Activated CD4-positive, alpha-beta T cell treated with anti-CD3 and anti-CD28 coated beads, Interleukin-2, amount 50 U/mL, for 1 hour (primary cell): ENCODE measurements at places on chromosomes 1 and 21.

DNA sequence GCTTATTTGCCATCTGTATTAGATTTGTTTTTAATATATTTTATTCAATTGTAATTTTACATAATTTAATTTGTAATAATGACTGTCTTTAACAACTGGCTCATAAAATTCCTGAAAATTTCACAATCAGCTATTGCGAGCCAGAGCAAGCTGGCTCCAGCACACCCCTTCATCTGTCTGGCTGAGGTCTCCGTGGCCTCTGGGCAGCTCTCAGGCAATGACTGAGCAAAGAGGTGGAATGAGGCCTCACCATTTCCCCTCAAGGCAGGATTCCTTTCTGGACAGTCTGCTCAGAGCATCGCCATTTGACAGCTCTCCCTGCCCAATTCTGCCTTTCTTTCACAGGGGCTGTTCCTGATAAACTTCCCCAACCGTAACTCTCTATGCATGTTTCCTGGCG is 5.8 kb upstream of the KANK4 start:
- DNase-seq, result no peak

DNA sequence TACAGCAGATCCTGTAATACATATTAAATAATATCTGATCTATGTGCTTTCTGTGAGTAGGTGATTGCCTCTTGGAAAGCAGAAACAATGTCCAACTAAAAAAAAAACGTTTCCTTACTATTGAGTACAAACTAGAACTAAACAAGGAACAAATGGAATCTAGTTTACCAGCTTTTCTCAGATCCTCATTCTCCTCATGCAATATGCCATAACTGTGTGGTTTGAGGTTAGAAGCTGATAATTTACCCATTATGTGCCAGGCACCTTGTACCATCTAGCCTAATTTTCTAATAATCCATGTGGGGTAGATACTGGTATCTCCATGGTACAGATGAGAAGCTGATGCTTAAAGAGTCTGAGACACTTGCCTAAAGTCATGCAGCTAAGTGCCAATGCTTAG is 154.7 kb downstream of the PTGER3 start:
- no peak for DNase-seq

DNA sequence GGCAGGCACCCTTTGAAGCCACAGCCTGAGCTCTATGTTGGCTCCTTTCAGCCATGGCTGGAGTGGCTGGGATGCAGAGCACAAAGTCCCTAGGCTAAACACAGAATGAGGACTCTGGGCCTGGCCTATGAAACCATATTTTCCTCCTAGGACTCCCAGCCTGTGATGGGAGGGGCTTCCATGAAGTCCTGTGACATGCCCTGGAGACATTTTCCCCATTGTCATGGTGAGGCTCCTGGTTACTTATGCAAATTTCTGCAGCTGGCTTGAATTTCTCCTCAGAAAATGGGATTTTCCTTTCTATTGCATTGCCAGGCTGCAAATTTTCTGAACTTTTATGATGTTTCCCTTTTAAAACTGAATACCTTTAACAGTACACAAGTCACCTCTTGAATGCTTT is 61.3 kb downstream of the VCAM1 start:
- DNase-seq, result no peak

DNA sequence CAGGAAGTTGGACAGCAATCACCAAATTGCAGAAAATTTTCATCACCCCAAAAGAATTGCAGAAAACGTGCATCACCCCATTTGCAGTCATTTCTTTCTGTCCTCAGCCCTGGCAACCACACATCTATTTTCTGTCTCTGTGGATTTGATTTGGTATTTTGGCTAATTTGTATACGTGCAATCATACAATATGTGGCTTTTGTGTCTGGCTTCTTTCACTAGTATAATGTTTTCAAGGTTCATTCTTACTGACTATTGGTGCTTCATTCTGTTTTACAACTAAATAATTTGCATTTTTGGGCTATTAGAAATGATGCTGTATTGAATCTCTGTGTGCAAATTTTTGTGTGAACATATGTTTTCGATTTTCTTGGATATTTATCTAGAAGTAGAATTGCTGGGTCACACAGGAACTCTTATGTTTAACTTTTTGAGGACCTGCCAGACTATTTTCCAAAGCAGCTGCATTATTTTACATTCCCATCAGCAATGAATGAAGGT is 24.8 kb upstream of the PRDM2 start:
- no peak for DNase-seq

DNA sequence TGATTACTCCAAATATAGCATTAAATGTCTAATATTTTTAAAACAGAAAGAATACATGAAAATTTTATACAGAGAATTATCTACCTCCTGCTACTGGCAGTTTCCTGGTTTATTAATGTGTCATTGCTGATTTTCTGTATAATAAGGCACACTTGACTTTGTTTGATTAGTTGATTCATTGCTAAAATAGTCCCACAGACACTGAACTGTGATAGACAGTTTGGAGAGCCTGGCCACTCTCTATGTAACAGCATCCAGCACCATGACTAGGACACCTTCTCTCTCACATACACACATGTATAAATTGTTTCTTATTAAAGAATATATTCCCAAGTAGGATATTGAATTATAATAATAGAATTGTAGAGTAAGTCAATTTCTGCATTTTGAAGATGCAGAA is 368.5 kb upstream of the SNX7 start:
- DNase-seq, result no peak

- DNase-seq, result no peak
Measured at GRCh38 chr1:179966551-179966950, 11.9 kb downstream of the CEP350 start.

DNA sequence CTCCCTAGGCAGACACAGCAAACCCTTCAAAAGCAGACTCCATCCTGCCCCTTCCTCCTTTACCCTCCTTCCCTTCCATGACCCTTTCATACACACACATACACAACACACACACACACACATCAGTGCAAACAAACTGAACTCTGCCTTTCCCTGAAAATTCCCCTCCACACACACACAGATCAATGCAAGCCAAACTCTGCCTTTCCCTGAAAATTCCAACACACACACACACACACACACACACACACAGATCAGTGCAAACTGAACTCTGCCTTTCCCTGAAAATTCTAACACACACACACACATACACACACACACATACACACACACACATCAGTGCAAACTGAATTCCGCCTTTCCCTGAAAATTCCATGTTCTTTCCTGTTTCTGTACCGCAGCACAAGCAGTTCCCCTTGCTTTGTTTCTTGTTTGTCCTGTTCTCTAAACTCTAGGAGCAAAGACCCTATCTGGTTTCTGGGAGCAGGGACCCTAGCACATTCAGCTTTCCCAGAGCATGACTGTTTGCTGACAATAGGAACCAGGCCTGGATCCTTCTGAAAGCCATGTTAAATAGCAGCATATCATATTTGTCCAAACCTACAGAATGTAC is 91.0 kb downstream of the PTPN14 start:
- DNase-seq, result no peak

DNA sequence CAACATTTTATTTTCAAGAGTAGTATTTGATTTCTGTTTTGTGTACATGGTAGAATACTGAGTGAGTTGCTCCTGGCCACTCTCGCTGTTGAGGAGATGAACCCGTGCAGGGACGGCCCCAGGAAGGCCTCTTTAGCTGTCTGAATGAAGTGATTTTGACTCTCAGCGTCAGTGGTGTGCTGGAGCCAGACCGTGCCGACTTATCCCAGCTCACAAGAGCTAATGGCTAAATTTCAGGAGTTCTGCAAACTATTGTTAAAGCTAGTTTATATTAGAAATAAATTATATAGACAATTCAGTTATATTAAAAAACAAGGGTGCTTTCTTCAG is 111.2 kb upstream of the KIF26B start:
- DNase-seq, result no peak

- no peak for DNase-seq
Measured at GRCh38 chr1:222334026-222334680, 213.8 kb downstream of the HHIPL2 start.

DNA sequence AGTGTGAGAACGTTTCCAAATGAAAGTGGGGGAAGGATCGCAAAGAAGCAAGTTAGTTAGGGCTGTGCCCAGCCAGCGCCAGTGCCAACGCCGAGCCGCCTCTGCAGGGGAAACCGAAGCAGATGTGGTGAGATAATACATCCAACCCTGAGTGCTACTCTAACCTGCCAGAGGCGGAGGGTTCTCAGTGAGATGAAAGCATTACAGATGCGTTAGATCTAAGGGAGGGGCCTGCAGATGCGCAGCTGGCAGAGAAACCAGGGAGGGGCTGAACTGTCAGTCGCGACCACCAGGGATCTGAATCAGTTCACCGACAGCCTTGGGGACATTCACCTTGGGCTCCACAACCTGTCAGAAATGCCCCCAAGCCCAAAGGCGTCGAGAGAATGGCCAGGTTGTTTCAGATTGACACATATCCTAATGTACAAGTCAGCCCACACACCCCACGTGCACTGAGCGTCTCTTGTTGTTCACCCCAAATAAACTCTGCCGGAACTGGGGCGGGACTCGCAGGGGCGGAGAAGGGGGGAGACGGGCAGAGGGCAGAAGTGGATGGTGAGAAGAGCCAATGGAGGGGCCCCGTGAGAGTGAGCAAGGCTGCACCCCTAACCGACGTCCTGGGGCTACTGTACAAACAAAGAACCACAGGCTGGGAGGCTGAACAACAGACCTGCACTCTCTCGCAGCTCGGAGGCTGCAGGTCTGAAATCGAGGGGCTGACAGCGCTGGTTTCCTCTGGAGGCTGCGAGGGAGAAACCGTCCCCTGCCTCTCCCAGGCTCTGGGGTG is 8.7 kb upstream of the UMODL1 start:
- DNase-seq, result peak; percentile 89

GRCh38 chr1:245493029-245493428 is 338.2 kb downstream of the KIF26B start:
- DNase-seq, result no peak

- no peak for DNase-seq
Measured at GRCh38 chr1:203173011-203173555, 2.5 kb downstream of the MYBPH start.

DNA sequence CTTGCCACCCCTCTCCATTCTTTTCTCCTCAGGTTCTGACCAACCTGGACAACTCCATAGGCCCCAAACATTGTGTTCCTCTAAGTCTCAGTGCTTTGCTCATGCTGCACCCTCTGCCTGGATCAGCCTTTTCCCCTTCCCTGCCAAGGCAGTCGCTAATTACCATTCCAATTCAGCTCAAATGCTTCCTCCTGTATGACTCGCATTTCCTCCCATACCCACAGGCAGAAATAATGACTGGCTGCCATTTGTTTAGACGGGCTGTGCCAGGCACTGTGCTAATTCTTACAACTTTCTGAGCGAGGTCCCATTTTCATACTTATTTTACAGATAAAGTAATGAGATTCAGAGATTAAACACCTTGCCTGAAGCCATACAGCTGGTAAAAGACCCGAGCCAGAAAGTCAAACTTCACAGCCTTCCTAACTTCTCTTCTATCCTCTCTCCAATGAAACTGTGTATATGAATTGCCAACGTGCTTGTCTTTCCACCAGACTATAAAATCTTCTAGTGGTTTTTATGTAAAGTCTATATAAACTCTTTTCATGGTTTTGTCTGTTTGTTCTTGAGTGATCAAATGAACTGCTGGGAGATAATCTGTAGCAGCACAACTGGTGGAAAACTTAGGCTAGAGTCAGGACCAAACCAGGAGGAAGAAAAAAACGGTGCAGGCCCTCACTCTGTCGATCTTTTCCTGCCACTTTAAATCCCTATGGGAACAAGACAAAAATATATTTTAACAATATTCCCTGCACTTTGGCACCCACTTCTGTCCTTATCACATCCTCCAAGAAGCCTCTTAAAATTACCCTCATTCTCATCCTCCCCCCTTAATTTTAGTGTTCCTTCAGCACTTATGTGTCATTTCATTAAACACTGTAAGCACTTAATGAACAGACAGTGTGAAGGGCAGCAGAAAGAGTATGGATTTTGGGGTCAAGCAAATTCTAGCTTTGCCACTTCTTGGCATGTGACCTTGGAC is 33.7 kb downstream of the RAB3B start:
- DNase-seq, result no peak

- DNase-seq, result no peak
Measured at GRCh38 chr1:167542109-167543032, 11.2 kb downstream of the CREG1 start.

DNA sequence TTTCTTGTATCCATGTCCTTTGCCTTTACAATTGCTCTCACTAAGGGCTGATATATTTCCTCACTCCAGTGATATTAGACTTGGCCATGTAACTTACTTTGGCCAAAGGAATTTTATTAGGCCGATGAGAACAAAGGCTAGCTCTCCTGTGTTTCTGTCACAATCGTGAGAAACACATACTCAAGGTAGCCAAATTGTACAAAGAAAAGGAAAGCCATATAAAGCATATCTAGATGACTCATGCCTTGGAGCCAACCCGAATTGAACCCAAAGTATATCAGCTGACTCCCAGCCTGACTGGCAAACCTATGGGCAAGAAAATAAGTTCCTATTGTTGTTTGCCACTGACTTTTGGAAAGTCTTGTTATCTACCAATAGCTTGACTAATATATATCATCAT is 371.7 kb upstream of the LRRC7 start:
- no peak for DNase-seq

- DNase-seq, result no peak
Measured at GRCh38 chr1:104019675-104020049, 270.0 kb downstream of the AMY1C start.

GRCh38 chr1:151106894-151107293 is 36.3 kb downstream of the GABPB2 start:
- DNase-seq, result no peak

GRCh38 chr1:159171254-159171687 is at the start of gene CADM3:
CADM3 (plus strand) TSS chr1:159171615; CDS start chr1:159171766, 151 bp downstream.
- DNase-seq, result no peak

DNA sequence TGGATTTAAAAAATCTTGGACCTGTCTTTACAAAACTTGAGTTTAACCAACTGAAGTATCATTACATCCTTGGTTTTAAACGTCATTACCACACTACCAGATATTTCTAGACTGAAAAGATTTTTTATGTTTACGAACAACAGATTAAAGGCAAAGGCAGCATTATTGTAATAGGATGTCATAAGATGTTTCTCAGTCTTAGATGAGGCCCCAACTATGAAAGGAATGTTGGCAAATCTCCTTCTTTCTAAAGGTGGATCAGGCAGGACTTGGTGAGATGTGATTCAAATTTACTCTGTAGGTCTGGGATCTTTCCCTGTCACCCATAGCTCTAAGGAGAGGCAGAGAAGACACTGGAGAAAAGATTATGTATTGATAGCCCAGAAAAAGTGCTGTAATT is 417.9 kb downstream of the PTBP2 start:
- DNase-seq, result no peak

- DNase-seq, result no peak
Measured at GRCh38 chr1:54086754-54087153, 33.3 kb downstream of the TCEANC2 start.

DNA sequence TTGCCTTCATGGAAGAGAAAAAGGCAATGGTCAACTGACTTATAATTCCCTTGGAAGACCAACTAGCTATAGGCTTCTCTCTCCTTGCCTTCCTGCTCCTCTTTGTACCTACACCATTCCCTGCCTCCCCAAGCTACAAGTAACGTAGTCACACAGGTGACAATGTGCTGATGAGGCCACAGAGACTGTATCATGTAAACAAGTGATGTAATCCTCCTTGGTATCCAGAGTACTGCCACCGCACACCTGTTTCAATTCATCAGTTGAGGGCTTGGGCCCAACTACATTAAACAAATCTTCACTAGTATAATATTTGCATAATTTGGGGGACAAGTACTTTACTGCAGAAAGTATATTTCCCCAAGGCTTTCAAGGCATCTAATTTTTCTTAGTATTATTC is 76.4 kb upstream of the SCYL3 start:
- no peak for DNase-seq
